Chondrocyte (in vitro differentiated cells): ENCODE measurements at places on chromosomes 6 and 20.
A peak's percentile ranks its signal among the peaks of the same experiment; 100 is the strongest.

DNA sequence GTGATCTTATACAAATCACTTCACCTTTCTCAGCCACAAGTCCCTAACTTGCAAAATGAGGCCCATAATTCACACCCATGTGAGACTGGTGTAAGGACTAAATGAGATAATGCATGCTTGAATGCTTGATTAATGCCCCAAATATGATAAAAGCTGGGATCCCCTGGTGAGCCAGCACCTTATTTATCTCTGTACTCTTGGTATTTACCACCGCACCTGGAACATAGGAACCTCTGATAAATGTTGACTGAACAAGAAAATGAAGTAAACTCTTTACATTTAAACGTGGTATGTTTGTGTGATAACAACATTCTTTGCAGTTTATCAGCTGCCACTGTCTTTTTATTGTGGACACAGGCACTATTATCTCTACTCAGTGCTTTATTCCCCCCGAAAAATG, 2.5 kb upstream of the APOBEC2 start:
- no peak for DNase-seq

DNA sequence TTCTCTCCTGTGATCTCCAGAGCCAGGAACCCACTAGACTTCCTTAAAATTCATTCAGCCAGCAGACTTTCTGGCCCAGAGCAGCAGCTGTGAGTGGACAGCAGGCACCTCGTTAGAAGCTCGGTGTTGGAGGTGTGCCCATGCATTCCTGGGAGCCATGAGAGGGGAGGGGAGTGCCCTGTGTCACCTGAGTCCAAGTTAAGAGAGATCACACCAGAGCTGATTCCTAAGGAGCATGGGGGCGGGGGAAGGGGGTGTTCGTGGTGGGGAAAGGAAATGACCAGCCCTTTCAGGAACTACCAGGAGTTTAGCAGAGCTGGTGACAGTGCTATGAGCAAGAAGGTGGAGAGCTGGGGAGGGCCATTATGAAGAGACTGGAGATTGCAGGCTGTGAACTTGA, 46.9 kb downstream of the GFRA4 start:
- no peak for DNase-seq

- no peak for DNase-seq
These were observed 50.4 kb downstream of the MCM8 start for GRCh38 chr20:6000871-6001270.

DNA sequence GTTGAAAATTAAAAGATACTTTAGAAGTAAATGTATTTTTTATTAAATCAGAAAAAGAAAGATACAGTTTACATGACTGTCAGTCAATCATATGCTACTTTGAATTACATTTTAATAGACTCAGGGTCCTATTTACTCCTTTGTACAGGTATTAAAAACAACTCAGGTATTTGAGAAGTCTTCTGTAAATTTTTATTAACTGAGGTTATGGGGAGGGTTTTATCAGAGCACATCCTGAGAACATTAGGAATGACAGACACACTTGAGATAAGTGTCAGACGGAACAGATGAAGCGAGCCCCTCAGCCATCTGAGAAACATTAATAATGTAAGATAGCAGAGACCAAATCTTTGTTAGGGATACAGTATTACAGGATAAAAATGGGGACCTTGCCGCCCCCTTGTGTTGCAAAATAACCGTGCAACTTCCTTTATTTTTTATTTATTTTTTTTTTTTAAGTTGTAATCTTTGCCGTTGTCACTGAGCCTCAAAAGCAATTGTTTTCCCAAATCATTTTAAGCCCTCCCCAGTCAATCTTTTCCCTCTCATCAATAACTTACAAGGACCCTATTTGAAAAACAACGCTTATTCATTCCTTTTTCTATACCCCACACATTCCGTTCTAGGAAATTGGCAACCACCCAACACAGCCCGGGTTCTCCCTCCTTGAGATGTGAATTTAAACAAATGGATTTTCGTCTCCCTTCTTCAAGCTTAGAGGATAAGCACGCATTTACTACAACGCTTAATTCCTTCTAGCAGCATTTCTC, 126.7 kb downstream of the BCAS1 start:
- no peak for DNase-seq

DNA sequence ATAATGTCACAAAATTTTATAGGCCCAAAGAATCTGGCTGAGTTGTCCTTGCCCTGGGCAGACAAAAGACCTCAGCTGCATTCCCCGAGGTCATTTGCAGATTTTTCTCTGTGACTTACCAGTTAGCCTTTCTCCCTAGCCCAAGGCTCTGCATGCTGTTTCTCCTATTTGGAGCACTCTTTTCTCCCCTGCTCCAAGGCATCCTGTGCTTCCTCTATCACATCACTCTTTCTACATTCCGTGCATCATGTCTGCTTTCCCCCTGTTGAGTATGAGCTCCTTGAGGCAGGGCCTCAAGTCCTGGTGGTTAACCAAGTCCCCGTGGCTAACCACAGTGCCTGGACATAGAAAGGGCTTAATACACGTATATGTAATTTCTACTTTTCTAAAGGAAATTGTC, 593 bp upstream of the GSTA3 start:
- no peak for DNase-seq

GRCh38 chr20:50014570-50015562, 32.1 kb downstream of the SNAI1 start:
- no peak for DNase-seq

- DNase-seq: no peak
These were observed 322.4 kb upstream of the TSHZ2 start for GRCh38 chr20:52649727-52650126.

- no peak for DNase-seq
These were observed 98.9 kb downstream of the FAM120B start for GRCh38 chr6:170405311-170405975.

DNA sequence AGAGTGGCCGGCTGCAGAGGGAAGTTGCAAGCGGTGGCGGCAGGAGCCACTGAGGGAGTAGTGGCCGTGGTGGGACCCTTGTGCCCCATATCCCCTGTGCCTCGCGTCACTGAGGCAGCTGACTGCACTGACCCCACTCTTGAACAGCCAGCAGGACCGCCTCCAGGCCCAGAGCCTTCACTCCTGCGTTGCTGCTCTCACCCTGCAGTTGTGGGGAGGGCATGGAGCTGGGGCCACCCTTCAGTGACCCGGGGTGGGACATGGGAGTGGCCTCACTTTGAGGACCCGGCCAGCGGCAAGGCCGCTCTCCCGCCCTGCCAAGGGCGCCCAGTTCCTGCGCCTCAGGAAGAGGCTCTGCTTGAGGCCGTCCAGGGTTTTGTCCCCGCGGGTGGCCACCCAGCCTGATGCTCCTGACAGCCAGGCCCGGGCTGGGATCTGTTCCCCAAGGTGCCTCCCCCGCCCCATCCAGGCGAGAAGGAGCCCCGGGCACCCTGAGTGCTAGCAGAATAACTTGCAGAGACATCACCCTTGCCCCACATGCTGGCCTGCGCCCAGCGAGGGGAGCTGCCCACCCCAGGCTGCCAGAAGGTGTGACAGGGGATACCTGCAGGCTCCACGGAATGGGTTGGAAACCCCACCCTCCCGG, 44.4 kb downstream of the HLA-DRA start:
- DNase-seq: no peak

- DNase-seq: peak; percentile 87
These were observed 1.2 kb downstream of the CST7 start for GRCh38 chr20:24950128-24950835.

DNA sequence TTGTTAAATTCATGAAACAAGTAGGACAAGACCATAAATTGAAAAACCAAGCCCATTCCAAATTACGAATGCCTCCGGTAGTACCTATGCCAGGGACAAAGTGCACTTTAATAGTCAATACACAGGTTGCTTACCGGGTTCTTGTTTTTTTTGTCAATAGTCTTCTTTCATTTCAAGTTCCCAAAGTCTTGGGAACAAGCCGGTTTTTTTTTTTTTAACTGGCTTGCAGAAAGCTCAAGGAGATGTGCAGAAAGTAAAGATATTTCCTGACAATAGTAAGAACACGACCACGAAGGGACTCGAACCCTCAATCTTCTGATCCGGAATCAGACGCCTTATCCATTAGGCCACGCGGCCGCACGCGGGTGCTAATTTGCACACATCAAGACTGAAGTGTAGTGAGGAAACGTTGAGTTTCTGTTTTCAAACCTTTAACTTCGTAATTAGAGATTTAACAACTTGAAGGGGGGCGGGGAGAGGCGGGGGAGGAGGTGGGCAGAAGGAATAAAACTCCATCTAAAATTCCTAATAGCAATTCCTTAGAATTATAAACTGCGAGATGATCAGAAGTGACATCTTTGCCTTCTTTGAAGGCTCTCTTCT, 181.0 kb downstream of the TRIM27 start:
- DNase-seq: no peak

GRCh38 chr20:19654921-19655320, 103.1 kb upstream of the RIN2 start:
- DNase-seq: no peak

DNA sequence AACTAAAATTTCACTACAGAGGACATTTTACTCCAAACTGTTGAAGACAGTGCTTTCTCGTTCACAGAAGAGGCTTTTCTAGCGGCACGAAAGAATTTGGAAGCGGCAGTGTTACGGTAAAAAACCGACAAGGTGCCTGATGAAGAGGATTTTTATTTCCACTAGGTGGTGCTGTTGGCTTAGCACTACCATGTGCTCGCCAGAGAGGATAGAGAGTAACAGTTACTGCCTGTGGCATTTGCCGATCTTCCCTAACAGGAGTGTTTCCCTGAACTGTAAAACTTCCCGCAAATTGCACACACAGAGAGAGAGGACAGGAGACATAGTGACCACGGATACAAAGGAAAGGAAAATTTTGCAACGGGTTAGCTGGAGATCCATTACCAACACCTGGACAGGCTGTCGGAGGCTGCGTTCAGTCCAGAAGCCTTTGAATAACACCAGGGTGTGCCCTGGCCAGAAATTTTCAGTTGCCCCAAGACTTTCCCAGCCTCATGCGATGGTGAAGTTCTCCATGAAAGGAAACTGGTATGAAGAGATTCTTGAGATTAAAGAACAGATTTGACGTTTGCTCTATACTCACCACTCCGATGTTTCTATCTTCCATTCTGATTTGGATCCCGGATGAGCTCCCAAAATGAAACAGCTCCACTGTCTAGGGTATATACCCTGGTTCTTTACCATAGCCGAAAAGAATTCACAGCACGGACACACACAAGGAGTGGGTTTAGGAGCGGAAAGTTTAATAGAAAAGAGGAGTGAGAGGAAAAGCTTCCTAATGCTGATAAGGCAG, 48.1 kb downstream of the HLA-DPB1 start:
- no peak for DNase-seq

DNA sequence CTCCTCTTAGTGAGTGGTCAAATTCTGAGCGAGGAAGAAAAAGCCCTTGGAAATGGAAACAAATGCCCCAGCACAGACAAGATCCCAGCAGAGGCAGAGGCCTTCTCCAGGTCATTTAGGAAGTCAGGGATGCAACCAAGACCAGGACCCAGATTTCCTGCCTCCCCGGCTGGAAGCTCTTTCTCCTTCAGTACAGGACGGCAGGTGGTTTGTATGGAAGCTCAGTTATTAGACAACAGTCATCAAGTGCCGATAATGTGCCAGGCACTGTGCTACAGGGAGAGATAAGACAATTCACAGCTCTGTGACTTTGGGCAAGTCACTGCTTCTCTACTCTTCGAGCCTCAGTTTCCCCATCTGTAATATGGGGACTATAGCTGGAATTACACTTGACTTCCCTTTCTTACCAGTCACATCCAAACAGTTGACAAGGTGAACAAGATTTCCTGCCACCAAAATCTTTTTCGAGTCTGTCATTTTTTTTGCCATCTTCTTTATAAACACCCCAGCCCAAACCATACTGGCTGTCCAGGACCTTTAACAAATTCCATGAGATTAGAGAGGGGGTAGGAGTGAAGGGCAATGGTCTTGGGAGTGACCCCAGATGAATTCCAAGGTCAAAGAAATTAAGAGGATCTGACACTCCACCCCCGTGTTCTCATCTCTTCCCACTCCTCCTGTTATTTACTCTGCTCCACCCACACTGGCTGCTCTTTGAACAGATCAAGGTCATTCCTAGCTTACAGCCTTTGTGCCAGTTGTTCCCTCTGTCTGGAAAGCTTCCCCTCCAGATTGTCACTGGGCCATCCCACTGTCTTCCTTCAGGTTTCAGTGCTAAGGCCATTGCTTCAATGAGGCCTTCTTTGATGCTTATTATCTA, 6.0 kb downstream of the MMP9 start:
- DNase-seq: no peak

DNA sequence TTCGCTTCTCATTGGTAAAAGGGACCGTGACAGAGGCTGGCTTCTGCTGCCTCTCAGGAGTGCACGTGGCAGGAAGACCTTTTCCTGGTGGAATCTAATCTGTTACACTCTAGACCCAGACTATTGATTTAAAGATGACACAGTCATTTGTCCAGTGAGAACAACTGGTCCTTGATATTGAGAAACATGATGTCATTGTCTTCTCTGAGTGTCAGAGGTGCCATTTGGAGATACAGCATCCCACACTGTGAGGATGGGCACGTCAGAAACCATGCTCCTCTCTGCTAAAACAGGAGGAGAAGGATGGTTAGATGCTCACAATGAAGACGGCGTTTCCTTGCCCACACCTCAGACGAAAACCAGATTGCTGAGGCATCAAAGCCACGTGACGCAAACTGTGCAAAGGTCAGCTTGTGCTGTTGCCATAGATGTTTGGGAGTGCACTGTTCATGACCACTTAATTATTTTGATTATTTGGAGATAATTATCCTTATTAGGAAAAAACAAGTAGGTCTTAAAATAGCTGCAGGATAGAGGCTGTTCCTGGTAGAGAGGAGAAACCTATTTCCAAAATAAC, 169.0 kb downstream of the SMOC2 start:
- no peak for DNase-seq

- DNase-seq: no peak
These were observed 3.8 kb upstream of the NCR2 start for GRCh38 chr6:41331401-41332150.

DNA sequence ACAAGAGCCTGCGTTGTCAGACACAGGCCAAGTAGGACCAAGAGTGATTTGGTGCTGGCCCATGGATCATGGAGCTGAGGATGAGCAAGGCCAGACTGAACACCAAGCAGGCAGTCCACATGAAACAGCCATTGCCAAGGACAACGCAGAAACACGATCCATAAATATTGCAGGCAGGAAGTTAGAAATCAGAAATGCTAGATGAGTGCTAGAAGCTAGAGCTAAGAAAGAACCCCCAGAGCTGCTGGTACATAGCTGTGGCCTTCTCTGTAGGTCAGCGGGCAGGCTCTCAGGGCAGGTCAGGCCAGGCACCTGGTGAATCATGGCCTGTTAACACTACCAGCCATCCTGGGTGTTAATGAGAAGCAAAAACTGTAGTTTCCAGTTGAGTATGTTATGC, 119.7 kb downstream of the ALDH8A1 start:
- no peak for DNase-seq

DNA sequence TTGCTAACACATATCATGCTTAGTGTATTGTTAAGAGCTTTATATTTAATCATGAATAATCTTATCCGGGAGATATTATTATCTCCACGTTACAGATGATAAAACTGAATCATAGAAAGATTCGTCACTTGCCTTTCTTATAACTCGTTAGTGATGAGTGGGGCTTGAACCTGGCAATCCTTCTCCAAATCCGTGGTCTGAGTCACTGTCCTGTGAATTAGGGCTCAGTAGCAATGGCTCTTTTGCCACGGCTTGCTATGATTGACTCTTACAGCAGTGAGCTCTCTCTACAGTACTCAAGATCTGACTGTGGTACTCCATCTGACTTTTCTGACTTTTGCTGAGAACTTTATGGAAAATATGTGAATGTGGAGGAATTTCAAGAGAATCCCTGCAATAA, 246.9 kb downstream of the PACRG start:
- no peak for DNase-seq
